Activated T-cell treated with anti-CD3 and anti-CD28 coated beads, Interleukin-2, amount 50 U/mL, for 1 hour (primary cell): ENCODE measurements at places on chromosomes 6 and 20.

GRCh38 chr6:30194797-30195690 is 18.2 kb downstream of the TRIM26 start:
- DNase-seq, result no peak

DNA sequence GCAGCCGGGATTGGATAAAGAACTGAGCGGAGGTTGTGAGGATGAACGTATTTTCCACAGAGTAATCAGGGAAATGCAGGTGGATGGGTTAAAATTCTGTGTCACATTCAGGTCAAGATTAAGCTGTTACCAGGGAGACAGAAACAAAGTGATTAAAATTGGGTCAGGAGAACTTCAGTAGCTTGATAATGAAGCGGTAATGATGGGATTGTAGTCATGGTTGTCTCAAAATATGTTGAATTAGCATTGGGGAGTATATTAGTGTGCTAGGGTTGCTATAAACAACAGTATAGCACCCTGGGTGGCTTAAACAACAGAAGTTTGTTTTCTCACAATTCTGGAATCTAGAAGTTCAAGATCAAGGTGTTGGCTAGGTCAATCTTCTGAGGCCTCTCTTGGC is 155.5 kb downstream of the GJA1 start:
- DNase-seq, result no peak

DNA sequence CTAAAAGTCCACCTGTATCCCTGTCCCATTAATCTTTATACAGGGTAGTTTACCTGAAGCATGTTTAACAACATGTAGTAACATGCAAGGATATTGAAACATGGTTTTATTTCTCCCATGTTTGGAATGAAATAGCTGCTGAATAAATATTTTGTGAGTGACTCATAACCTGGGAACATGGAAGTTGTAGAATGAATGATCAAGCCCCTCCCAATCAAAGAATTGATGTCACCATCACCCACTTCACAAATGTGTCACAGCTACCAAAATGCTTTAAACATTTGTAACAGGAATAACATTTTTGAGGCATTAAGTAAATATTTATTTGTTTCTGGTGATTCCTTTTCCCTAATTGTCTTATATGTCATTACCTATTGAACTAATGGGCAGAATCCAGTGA is 58.9 kb upstream of the TNFAIP3 start:
- DNase-seq, result no peak

- DNase-seq, result no peak
Observed at GRCh38 chr6:2531426-2532215, 219.1 kb downstream of the MYLK4 start.

DNA sequence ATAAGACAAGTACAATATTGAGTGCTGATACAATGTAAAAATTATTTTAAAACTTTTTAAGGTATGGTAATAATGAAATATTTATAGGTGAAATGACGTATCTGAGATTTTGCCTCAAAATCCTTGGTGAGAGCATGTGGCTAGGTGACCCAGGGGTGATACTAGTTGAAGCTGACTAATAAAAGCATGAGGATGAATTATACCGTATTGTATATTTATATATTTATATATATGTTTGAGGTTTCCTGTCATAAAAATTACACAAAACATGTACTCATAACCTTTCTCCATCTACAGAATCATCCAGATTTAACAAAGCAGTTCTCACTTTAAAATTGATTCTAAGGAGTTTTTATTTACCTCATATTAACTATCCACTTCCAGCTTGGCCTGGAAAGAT is 358.1 kb downstream of the CDKAL1 start:
- no peak for DNase-seq

DNA sequence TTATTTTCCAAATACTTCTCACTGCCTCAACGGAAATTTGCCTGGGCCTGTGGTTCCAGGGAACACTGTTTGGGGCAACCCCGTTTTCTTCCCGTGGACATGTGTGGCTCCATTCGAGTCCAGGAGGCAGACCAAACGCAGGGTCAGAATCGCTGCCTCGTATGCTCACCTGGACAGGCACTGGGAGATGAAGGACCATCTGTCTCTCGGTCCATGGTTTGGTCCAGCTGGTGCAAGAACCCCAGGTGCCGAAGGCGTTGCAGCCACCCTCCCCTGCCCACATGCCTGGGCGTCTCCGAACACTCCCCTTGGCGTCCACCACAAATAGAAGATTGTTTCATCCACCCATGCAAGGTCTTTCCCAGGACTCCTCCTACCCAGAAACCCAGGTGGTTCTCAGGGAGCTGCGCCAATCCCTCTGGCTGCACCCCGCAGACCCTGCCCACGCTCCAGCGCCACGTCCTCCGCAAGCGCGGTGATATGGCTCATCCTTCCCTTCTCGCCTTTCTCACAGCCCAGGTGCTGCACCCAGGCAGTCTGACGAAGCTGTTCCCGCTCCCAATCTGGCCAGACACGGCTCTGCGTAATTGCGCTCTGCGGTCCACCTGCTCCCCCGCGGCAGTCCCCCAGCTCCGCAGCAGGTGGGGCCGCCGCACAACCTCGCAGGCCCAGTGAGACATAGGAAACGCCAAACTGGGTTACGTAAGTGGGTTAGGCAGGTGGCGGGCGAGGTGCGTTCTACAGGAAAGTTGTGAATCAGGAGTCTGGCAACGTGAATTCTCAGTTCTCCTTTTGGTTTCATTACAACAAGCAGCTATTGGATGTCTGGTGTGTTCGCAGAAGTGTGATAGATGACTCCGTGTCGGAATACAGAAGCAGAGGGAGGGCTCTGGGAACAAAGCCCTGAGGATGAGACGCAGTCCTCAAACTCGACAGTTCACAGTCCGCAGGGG is 146.2 kb upstream of the ECI2 start:
- DNase-seq, result no peak

GRCh38 chr20:56826705-56827665 is 197.9 kb downstream of the TFAP2C start:
- no peak for DNase-seq

DNA sequence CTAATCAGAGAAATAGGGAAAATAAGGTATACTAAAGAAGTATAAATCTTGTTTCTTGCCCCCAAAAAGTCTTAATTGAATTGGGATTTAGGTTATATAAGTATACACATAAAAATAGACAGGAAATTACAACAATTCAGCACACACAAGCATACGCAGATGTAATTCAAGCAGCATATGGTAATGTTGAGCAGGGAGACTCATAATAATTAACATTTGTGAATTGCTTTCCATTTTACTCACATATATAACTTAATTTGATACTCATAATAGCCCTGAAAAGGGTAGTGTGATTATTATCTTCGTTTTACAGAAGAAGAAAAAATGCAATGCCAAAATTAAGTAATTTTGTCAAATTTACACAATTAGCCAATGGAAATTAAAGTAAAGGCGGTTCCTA is 313.5 kb upstream of the ECI2 start:
- no peak for DNase-seq

GRCh38 chr6:167211881-167212712 is 54.3 kb upstream of the GPR31 start:
- DNase-seq, result no peak
